ENCODE measurements at places on chromosomes 1 and 21. TPM values are rescaled to one million over a fixed set of nuclear protein-coding genes. Genes with fewer than 3 reads are reported as not detected.

Gene FMO2
- 22.6 TPM for total RNA-seq

Gene FASLG
- not detected for total RNA-seq

Gene CFAP57
- not detected for total RNA-seq

DNA sequence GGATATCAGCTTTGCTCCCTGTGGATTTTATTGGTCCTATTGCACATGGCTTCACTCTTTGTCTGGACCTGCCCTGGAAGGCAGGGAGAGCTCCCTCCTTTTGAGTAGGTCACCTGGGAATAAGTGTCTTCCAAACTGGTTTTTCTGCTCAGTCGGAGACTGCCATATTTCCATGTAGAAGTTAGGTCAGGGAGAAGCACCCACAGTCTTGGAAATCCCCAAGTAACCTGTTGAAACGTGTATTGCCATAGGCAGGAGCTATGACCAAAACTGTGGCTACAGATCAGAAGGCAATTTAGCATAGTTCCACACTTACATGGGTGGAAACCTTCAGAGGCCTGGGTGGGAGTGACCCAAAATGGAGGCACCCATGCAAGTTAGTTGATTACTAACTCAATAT, 3.5 kb upstream of the GNG12 start:
- DNase-seq = no peak
- no peak overlapping the region for H3K27ac ChIP-seq
- H3K4me1 ChIP-seq = peaks cover 14% of the 10 kb centered on the region
- H3K27me3 ChIP-seq = no peaks in the 10 kb centered on the region
- no peak overlapping the region for H3K4me3 ChIP-seq
- H3K36me3 ChIP-seq = no peaks in the 10 kb centered on the region

GRCh38 chr1:78996791-78997190, 9.7 kb downstream of the ADGRL4 start:
- H3K27me3 ChIP-seq = no peaks in the 10 kb centered on the region
- no peak for DNase-seq
- no peaks in the 10 kb centered on the region for H3K36me3 ChIP-seq
- no peak overlapping the region for H3K27ac ChIP-seq

GRCh38 chr1:172781513-172782140, 122.7 kb downstream of the FASLG start:
- H3K4me1 ChIP-seq = no peaks in the 10 kb centered on the region
- no peaks in the 10 kb centered on the region for H3K36me3 ChIP-seq
- DNase-seq = no peak
- no peak overlapping the region for H3K4me3 ChIP-seq

- no peaks in the 10 kb centered on the region for H3K36me3 ChIP-seq
- H3K4me1 ChIP-seq = no peaks in the 10 kb centered on the region
- DNase-seq = no peak
Observed at GRCh38 chr1:228972576-228972975, 237.3 kb downstream of the RHOU start.

Gene RIPPLY3
- total RNA-seq = not detected

DNA sequence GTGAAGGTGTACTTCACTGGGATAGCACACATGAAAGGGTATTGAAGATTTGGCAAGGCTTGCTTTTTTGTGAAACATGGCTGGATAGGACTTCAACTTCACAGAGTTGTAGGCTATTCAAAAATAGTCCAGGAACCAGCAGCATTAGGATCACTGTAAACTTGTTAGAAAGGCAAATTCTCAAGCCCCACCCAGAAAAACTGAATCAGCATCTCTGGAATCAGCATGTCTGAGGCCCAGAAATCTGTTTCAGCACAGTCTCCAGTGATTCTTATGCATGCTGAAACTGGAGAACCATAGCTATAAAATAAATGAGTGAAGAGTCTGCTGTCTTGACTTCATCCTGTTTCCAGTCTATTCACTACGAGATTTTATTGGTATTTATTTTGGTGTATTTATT, 8.1 kb upstream of the KRTAP21-3 start:
- no peak overlapping the region for H3K4me3 ChIP-seq
- H3K27me3 ChIP-seq = no peaks in the 10 kb centered on the region
- no peak for DNase-seq
- no peaks in the 10 kb centered on the region for H3K36me3 ChIP-seq

- H3K36me3 ChIP-seq = no peaks in the 10 kb centered on the region
- no peak overlapping the region for H3K27ac ChIP-seq
- no peak overlapping the region for H3K4me3 ChIP-seq
- no peaks in the 10 kb centered on the region for H3K27me3 ChIP-seq
Observed at GRCh38 chr1:245605480-245606156, 450.8 kb downstream of the KIF26B start.

- H3K4me3 ChIP-seq = no peak overlapping the region
- no peak for DNase-seq
- no peaks in the 10 kb centered on the region for H3K36me3 ChIP-seq
- H3K27ac ChIP-seq = no peak overlapping the region
- H3K27me3 ChIP-seq = no peaks in the 10 kb centered on the region
Observed at GRCh38 chr1:161840363-161840762, 74.2 kb downstream of the ATF6 start.

Gene C1orf141
- not detected for total RNA-seq

Gene RNF186
- total RNA-seq = not detected

DNA sequence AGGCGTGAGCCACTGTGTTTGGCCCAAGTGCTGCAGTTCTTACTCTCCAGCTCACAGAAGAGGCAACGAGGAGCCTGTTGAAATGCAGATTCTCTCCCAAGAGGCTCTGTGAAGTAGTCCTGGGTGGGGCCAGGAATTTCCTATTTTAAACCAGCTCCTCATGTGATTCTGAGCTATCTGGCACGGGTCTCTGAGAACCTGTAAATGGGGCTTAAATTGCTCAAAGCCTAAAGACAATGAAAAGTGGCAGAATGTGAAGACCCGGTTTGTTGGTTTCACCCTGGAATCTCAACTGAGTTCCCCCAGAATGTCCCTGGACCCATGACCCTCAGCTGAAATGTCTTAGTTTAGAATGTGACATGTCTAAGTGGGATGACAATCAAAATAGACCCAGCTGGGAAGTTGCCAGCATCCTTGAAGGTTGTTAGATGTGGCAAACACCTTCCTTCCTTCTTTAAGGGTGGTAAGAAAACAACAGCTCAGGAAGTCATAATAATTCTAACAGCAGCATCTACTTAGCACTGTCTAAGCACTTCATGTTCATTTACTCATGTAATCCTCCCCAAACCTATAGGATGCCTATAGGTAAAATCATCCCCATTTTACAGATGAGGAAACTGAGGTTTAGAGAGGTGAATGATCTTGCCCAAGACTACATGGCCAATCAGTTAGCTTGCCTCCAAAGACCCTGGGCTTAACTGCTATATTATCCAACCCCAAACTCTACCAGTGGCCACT, 20.9 kb upstream of the ATP5PO start:
- no peaks in the 10 kb centered on the region for H3K36me3 ChIP-seq
- H3K4me3 ChIP-seq = no peak overlapping the region
- H3K27me3 ChIP-seq = no peaks in the 10 kb centered on the region
- H3K27ac ChIP-seq = no peak overlapping the region
- peak; percentile 39 for DNase-seq

DNA sequence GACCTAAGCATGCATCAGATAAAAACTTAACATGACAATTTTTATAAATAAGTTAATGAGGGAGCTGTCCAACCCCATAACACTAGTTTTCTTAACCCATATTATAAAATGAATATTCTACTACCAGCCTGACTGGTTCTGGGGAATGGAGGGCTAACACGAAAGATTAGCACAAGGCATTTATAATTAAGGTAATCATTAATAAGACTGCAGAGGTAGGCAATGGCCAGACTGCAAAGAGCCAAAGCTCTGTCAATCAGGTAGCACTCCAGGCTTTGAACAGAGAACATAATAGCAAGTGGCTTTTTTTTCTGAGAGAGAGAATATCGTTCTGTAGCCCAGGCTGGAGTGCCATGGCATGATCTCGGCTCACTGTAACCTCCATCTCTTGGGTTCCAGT, 20.6 kb upstream of the TMEM35B start:
- no peaks in the 10 kb centered on the region for H3K4me1 ChIP-seq
- peaks cover 87% of the 10 kb centered on the region for H3K36me3 ChIP-seq
- no peaks in the 10 kb centered on the region for H3K27me3 ChIP-seq
- DNase-seq = no peak

- DNase-seq = no peak
- H3K27ac ChIP-seq = no peak overlapping the region
- H3K4me3 ChIP-seq = no peak overlapping the region
- no peaks in the 10 kb centered on the region for H3K27me3 ChIP-seq
- H3K36me3 ChIP-seq = no peaks in the 10 kb centered on the region
Observed at GRCh38 chr1:44489481-44489880, 84.4 kb downstream of the RNF220 start.

Gene GPR25
- total RNA-seq = 0.24 TPM

Gene ATP6V1G3
- not detected for total RNA-seq

Gene CDC73
- 12.3 TPM for total RNA-seq

DNA sequence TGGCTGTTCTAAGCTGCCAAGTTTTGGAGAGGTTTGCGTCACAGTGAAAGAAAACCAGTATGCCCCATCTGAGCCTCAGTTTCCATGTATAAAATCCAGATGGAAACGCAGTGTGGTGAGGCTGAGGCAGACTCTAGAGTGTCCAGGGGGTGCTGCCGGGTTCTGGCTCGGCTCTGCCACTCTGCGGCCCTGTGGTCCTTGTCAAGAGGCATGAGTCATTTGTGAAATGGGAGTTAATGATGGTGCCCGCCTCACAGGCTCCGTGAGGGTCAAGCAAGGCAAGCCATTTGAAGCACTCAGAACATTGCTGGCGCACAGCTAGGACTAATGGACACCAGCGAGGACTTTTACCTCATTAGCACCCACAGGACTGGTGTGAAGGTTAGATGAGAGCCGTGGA, 214.3 kb downstream of the PTPRU start:
- DNase-seq = no peak
- H3K27me3 ChIP-seq = no peaks in the 10 kb centered on the region

GRCh38 chr1:236137285-236137852, 5.0 kb upstream of the GPR137B start:
- H3K36me3 ChIP-seq = no peaks in the 10 kb centered on the region
- no peaks in the 10 kb centered on the region for H3K4me1 ChIP-seq
- no peak overlapping the region for H3K27ac ChIP-seq
- H3K27me3 ChIP-seq = peaks cover 12% of the 10 kb centered on the region
- H3K4me3 ChIP-seq = no peak overlapping the region

DNA sequence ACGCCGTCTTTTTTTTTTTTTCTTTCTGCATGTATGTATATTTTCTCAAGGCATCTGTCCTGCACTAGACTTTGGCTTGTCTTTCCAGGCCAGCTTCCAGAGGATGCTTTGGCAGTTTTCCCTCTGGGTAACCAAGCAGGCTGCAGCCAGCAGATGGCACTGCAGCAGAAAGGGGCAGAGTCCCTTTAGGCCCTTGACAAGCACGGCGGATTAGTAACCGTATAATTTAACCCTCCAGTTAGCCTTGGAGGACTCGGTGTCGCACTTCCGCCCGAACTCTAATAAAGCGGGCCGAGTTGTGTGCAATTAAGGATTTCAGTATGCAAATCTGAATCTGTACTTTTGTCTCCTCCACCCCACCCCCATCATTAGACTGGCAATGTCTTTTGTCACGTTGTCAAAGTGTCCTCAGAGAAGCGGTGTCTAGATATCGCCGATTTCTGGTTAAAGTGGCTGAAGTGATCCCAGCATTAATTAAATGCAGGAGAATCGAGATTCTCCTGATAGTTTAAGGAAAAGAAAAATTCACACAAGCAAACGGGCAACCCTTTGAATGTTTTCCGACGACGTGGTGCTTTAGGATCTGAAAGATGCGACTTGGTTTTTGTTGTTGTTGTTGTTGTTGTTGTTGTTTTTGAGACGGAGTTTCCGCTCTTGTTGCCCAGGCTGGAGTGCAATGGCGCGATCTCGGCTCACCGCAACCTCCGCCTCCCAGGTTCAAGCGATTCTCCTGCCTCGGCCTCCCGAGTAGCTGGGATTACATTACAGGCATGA, 1.1 kb upstream of the TMEM167B start:
- H3K36me3 ChIP-seq = peaks cover 17% of the 10 kb centered on the region
- peaks cover 31% of the 10 kb centered on the region for H3K4me1 ChIP-seq
- peak overlapping the region; percentile 93 for H3K27ac ChIP-seq
- DNase-seq = peak; percentile 73
- peak overlapping the region; percentile 81 for H3K4me3 ChIP-seq

Gene DYRK3
- 1.8 TPM for total RNA-seq

- H3K27ac ChIP-seq = peak overlapping the region; percentile 100
- H3K4me3 ChIP-seq = peak overlapping the region; percentile 13
- H3K4me1 ChIP-seq = peaks cover 74% of the 10 kb centered on the region
Observed at GRCh38 chr1:207805841-207806421, 54.1 kb downstream of the CD46 start.

Gene INPP5B
- total RNA-seq = 13.4 TPM

GRCh38 chr1:2788506-2789163, 12.9 kb downstream of the TTC34 start:
- no peaks in the 10 kb centered on the region for H3K4me1 ChIP-seq
- no peak overlapping the region for H3K4me3 ChIP-seq
- H3K27ac ChIP-seq = no peak overlapping the region
- H3K36me3 ChIP-seq = no peaks in the 10 kb centered on the region
- H3K27me3 ChIP-seq = peaks cover 36% of the 10 kb centered on the region

DNA sequence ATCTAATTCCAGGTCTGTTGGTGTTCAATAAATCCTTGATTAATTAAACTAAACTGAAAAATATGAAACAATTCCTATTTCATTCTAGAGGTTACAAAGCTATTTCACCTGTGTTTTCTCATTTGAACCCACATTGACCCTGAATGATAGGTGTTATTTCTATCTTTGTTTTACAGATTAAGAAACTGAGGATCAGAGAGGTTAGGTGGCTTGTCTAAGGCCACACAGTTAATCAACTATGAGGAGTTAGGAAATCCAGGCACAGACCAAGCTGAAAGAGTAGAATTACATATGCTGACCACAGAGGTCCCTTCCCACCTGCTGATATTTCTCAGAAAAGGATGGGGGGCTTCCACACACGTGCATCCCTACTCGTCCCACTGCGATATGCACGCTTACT, 487 bp downstream of the PIGR start:
- H3K27me3 ChIP-seq = no peaks in the 10 kb centered on the region
- no peaks in the 10 kb centered on the region for H3K36me3 ChIP-seq
- no peak overlapping the region for H3K27ac ChIP-seq
- no peak for DNase-seq

- no peaks in the 10 kb centered on the region for H3K4me1 ChIP-seq
- peaks cover 21% of the 10 kb centered on the region for H3K36me3 ChIP-seq
- no peaks in the 10 kb centered on the region for H3K27me3 ChIP-seq
- no peak for DNase-seq
- no peak overlapping the region for H3K27ac ChIP-seq
Observed at GRCh38 chr1:50474859-50475809, 51.9 kb upstream of the DMRTA2 start.

DNA sequence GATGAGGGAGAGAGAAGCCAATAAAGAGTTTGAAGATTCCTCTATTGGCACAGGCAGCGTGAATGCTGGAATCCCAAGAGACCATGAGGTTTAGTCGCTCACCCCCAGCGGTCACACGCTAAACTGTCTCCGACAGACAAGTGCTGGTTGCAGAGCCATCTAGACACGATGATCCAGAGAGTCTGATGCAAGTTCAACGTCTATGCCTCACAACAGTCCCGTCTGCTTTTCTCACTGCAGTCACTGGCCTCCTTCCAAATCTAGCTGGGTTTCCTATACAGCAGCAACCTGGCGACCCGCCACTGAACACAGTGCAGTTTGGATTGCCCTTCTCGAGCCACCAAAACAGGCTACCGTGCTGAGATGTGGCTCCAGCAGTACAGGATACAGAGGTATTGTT, 98.6 kb upstream of the KRTAP19-8 start:
- H3K4me1 ChIP-seq = no peaks in the 10 kb centered on the region
- H3K27me3 ChIP-seq = no peaks in the 10 kb centered on the region
- H3K4me3 ChIP-seq = no peak overlapping the region

GRCh38 chr1:30697571-30698376, 25.6 kb downstream of the MATN1 start:
- no peak overlapping the region for H3K27ac ChIP-seq
- DNase-seq = no peak
- H3K27me3 ChIP-seq = no peaks in the 10 kb centered on the region
- H3K4me3 ChIP-seq = no peak overlapping the region
- H3K36me3 ChIP-seq = no peaks in the 10 kb centered on the region

All from gastrocnemius medialis (tissue), 4 donors.